ENCODE measurements at places on chromosomes 6 and 20.

- peak; percentile 58 for DNase-seq
Observed at GRCh38 chr6:33744001-33744848, 2.5 kb downstream of the IP6K3 start.

DNA sequence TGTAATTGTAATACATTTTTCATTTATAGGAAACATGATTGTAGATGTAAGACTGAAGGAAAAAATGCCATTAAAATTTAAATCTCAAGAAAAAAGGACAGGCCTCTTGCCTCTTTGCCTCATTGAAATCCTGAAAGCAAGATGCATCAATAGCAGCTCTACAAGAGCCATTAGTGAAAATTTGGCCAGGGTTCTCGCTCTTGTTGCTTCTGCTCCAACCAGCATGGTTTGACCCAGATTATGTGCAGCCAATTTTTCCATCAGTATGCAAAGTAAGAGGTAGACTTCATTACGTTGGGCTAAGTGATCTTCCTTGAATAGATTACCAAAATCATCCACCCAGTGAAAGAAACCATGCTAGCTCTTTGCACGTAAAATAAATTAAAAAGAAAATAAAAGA is 106.6 kb downstream of the SGK1 start:
- no peak for DNase-seq

- DNase-seq, result no peak
Observed at GRCh38 chr20:49964964-49965780, 17.6 kb upstream of the SNAI1 start.

DNA sequence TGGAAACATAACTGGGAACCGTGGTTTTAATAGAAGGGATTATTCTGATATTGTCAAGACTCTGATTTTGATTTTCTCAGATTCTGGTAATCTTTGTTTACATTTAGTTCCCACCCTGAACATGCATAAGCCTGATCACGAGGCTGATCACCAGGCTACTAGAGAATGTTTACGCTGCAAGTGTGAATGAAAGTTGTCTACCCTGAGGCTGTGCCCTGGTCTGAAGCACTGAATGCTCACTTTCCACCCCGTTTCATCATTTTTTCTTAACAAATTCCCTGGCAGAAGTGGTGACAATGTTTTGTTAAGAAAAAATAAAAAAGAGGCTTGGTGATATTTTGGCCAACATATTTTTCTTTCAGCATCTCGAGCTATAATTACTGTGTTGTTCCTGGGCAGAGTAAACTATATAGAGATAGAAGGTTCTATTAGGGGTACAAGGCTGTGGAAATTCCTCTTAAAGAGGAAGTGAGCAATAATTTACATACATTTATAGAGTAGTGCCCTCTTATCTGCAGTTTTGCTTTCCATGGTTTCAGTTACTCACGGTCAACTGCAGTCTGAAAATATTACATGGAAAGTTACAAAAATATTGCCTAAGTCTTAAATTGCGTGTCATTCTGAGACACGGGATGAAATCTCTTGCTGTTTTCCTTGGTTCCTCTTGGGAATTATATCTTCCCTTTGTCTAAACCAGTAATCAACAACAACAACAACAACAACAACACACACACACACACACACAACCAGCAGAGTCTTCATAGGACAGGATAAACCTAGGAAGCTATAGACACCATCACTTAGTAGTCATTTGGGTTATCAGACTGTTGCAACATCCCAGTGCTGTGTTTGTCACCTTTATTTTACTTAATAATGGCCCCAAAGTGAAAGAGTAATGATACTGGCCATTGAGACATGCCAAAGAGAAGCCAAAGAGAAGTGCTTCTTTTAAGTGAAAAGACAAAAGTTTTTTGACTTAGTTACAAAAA is 566.6 kb upstream of the CITED2 start:
- no peak for DNase-seq

- no peak for DNase-seq
Observed at GRCh38 chr6:148768646-148769270, 21.9 kb downstream of the UST start.

DNA sequence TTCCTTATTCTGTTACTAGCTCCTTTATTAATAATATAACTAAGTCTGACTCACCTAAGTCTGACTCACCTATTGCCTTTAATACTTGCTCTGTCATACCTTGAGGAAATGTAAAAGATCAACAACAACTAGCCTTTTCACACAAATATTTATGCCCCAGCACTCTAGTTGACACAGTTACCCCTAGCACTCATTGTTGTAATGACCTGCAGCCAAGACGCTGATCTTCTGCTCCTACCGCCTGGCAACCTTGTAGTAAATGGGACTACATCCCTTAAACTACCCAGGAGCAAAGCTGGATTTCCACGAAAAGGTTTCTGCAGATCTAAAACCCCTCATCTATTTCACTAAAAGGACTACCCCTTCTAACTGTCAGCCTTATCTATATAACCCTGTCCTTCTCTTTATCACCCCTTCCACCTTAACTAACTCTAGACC is 90.0 kb downstream of the PLG start:
- DNase-seq, result no peak

- DNase-seq, result no peak
Observed at GRCh38 chr6:37624121-37624520, 73.6 kb downstream of the MDGA1 start.

DNA sequence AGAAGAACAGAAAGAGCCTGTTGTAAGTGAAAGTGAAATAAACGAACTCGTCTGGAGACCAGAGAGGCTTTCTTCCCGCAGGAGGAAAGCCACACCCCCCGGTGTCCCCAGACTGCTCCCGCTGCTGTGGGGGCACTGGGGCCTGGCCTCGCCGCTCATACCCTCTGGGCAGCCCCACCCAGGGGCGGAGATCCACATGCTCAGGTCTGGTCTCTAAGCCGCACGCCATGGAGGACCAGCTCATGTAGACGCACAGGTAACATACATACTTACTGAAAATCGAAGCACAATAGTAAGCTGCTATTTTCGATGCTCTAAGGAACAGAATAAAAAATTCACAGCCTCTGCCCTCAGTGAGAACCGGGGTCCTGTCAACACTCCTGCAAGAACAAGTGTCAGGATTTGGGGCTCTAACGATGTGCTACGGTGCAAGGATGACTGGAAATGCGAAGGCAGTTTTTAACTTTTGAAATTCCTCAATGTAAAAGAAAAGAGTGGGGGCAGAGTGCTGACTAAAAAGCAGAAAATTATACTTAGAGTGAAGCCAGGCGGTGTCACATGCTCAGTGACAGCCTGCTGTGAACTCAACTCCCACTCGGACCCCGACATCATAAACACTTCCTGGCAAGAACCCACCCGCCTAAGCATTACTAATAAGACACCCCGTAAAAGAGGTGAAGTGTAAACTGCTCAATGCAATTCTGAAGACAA is 110.5 kb downstream of the IRF4 start:
- peak; percentile 64 for DNase-seq

GRCh38 chr6:148770408-148771211 is 23.8 kb downstream of the UST start:
- DNase-seq, result no peak

DNA sequence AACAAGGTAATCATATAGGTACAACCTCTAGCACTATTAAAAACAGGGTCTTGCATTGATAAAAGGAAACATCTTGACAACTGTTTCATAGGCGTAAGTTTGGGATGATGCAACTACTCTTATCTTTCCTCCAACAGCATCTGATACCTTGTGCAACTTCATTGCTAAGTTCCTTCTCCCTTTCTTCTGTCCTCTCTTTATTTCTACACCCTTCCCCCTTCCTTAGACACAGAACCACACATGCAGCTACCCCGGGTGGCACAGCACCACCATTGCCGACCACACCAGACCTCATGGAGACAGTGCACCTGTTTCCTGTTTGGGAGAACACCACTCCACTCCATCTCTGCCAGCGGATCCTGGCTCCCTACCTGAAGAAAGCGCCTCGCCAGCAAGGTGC is 14.4 kb downstream of the MYB start:
- no peak for DNase-seq

DNA sequence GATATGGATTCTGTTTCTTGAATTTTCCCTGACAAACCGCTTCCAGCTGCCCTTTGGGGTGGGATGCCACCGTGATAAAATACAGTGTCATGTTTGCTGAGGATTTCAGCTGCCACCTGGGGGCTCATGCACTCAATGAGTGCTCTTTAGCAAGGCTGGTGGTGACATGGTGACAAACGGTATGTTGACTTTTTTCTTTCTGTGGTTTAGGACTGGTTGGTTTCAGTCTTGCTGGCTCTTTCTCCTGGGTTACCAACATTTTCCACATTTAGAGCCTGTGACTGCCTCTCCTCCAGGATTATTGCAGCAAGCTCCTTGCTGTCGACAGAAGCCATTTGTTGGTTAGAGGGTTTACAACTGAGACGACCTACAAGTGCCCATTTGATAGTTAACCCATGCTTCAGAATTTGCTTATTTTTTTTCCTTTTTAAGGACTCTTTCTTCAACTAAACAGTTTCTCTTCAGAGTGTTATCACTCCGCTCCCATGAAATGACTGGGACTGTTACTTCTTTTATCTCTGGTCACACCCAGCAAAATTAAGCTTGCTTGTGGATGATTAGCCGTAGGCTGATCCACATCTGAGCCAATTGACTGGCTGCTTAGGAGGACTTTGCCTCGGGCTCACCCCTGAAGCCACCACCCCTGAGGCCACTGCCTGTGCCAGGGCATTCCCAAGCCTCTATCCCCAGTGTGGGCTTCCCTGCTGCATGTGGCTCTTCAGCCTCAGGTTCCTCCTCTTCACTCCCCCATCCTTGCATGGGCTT is 48.4 kb upstream of the CDYL start:
- no peak for DNase-seq

DNA sequence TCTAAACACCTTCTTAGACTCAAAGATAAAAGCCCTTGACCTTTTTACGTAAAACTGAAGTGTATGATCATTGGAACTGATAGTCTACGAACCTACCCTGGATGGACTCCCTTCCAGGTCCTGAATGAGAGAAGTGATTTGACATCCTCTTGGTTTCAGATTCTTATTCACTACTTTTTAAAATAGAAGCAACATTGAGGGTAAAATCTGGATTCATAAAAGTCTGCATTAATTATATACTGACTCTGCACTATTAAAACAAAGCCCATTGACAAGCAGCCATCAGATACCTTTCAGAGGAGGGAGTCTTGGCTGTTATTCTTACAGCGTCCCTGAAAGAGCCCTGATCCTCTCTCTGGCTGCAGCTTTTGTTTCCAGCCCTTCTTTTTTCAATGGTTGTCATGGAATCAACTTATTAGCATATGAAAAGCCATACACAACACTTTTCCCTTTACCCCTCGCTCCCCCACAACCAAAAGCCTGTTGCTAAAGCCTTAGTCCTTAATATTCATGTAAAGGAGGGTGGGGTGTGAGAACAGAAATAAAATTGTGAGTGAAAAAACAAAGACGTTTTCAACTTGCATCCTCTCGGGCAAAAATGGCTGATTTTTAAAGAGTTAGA is 270.0 kb upstream of the MARCKS start:
- no peak for DNase-seq

DNA sequence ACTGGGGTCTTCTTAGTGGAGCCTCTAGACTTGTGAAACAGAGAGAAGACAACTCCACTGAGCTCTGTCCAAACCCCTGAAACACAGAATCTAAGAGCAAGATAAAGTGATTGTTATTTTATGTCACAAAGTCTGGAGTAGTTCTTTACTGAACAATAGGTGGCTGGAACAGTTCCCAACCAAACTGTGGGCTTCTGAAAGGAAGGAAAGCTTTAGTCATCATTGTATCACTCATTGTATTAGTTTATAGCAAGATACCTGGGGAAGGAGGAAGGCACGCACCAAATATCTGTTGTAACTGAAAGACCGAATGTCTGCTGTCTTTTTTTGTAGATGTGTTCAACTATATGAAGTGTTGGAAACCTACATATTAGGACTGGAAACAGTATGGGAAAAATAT is 284.9 kb upstream of the TBX18 start:
- no peak for DNase-seq

GRCh38 chr6:163867518-163868292 is 453.2 kb downstream of the QKI start:
- no peak for DNase-seq

DNA sequence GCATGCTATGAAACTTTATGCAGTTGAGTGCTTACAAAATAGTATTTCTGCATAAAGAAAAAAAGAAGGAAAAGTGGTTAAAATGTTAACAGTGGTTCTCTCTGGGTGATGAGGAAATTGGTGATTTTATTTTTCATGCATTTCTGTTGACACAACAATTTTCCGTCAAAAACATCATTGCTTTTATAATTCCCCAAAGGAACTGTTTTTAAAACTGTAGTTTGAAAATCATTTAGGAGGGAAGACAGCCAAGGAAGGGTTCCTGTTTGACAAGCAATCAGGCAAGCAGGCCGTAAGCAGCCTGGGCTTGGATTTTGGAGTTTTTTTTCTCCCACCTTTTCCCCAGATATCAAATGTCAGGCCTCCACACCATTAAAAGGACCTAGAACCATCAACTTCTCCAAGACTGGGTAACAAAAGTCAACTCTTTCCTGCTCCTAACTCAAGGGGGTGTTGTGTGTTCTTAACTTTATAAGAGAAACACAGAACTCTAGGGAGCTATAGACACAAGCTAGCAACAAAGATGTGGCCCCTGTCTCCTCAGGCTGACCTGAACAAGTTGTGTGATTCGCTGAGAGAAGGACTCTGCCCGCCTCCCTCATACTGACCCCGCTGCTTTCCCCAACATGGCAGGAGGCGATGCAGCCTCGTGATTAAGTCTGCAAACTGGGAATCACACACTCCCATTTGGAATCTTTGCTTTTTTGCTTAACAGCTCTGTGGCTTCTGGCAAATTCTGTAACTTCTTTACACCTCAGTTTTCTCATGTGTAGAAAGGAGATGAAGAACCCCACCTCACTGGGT is 146.6 kb downstream of the BCAS1 start:
- no peak for DNase-seq

DNA sequence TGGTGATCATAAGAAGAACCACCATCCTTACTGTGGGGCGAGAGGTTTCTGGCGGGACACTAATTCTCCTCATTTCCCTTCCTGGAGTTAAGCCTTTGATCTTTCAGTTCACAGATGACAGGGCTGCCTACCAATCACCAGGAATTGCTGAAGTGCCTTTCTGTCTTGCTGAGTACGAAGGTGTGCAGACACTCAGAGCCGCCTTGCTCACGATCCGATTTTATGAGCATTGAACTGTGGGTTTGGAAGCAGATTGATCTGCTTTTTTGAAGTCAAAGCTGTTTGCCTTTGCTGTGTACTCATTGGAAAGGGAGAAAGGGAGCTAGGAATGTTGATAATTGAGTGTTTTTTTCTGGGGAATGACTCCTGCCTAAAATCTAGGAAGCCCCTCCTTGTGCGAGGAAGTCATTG is 129.1 kb upstream of the SALL4 start:
- DNase-seq, result no peak

DNA sequence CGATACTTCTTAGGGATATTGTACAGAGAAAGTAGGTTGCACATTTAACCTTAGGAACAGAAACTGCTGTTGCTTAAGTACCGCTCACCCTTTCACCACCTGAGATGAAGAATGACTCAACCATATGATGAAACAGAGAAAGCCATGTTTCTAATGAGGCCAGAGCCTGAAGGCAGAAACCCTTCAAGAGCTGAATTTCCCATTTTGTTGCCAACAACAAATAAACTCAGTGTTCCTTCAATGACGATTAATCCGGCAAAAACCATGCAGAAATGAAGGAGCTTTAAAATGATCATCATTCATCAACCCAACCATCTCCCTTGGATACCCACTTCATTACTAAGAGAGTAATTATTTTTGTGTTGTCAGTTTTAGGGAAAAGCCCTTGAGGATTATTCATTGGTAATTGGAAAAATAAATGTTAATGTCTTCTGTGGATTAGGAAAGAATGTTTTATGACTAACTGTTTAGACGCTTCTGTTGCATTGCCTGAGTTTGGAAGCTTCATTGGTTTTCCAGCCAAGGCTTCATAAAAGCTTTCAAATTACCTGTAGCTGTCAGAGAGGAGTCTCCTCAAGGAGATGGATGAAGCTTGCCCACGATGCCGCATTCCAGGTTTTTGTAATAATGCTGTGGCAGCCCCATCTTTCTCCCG is 112.1 kb upstream of the IYD start:
- no peak for DNase-seq

Data from activated T-helper 9 cell treated with anti-CD3 and anti-CD28 coated beads, Interleukin-2, amount 50 U/mL, for 16 hours (primary cell).